ENCODE measurements at places on chromosomes 2 and 18.

DNA sequence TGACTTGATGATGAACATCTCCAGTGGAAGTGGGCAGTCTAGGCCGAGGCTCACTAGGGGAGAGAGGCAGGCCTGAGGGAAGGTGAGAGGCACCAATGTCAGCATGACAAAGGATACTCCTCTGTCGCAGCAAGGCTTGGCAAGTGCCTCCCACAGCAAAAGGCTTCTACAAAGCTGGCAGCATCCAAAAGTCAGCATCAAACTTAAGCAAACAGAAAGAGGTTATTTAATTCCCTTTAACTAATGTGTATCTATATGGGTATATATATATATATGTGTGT, 41.6 kb downstream of the NIFK start:
- DNase-seq: no peak

DNA sequence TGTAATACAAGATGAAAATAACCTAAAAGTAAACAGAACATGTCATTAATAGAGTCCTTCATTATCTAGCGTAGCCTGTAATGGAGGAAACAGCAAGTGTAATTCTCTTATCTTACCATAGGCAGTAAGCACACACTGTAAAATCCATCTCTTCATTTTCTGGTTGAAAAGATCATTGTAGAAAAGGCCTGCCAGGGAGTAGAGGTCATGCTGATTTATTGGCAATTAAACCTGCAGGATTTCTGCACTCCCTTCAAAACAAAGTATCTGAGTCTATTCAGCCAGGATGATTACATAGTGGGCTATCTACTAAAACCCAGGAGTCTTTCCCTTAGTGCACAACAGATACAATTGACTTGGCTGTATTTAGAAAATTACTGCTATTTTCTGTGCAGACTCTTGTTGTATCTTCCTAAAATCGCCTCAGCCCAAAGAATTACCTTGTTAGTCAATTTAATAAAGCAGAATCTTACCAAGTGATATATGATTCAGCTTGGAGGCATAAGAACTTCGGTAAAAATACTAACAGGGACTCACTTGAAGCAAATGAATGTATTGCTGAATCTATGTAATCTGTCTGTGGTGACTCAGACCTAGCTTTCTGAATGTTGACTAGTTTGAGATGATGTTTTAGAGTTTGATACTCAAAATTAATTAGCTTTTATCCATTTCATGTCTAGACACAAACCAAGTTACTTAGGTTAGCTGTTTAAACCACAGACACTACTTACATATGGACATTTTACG, 250.4 kb upstream of the STON1 start:
- no peak for DNase-seq

DNA sequence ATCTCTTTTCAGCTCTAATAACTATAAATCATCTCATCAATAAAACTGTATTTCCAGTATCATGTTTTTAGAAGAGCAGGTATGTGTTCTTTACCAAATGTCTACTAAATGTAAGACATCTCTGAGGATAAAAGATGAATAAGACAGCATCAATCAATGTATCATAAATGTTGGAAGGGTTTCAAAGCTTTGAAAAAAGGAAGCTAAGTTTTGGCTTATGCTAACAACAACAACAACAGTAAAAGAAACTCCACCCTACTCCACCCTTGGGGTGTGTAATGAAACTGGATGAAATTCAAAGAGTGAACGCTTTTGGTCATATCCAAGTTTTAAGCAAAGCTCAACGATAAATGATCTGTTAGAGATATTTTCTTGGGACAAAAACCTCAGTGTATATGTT, 17.1 kb downstream of the PRKD3 start:
- DNase-seq: no peak

DNA sequence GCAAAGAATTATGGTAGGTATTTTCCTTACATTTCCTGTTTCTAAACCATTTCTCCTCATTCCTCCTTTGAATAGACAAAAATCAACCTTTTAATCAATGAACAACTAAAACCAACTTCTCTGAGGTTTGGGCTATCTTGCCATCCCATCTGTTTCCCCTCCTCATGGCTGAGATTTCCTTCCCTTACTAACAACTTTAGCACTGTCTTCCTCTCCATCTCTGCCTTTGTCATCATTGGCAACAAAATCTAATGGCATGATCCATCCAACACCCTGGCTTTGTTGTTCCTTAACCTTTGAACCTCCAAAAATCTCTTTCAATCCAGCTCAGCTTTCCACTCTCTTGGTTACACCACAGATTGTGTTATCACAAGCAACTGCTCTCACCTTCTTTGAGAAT, 95.3 kb upstream of the FAM136A start:
- DNase-seq: no peak
